Psoas muscle (tissue), 8 donors: ENCODE measurements at places on chromosomes 2 and 18. TPM values are rescaled to one million over a fixed set of nuclear protein-coding genes. Genes with fewer than 3 reads are reported as not detected.

HNRNPA3 gene
- 84.4 TPM for total RNA-seq

DTNA gene
- 103 TPM for total RNA-seq

GALNT14 gene
- total RNA-seq = 0.25 TPM

RESP18 gene
- not detected for total RNA-seq

PLEKHH2 gene
- total RNA-seq = 0.34 TPM

RNF144A gene
- 9.3 TPM for total RNA-seq

PTPRN gene
- 0.91 TPM for total RNA-seq

PCARE gene
- total RNA-seq = 0.68 TPM

NDUFS1 gene
- total RNA-seq = 420 TPM

CRYGC gene
- total RNA-seq = not detected

NFATC1 gene
- 21.6 TPM for total RNA-seq

IL1RN gene
- total RNA-seq = 0.19 TPM

RSAD2 gene
- total RNA-seq = 1.7 TPM

PRKAG3 gene
- total RNA-seq = 49.6 TPM

TRABD2A gene
- total RNA-seq = 0.74 TPM

ARHGAP28 gene
- total RNA-seq = 8.8 TPM

SLC4A5 gene
- total RNA-seq = 2.7 TPM

IGFBP5 gene
- 231 TPM for total RNA-seq

TP53I3 gene
- total RNA-seq = 2.0 TPM

MAP2 gene
- total RNA-seq = 2.9 TPM

M1AP gene
- not detected for total RNA-seq

VAMP8 gene
- total RNA-seq = 12.6 TPM

TMEM163 gene
- total RNA-seq = 0.34 TPM

ALLC gene
- total RNA-seq = not detected

TM4SF20 gene
- total RNA-seq = not detected

IL36RN gene
- not detected for total RNA-seq

FLACC1 gene
- 1.8 TPM for total RNA-seq

CTDP1 gene
- total RNA-seq = 21.6 TPM

RTP5 gene
- total RNA-seq = not detected

MYL12A gene
- total RNA-seq = 995 TPM

CDK15 gene
- 0.92 TPM for total RNA-seq

ZC3H15 gene
- total RNA-seq = 55.0 TPM

MRPS5 gene
- total RNA-seq = 45.6 TPM

ONECUT2 gene
- total RNA-seq = 0.02 TPM

GAL3ST2 gene
- total RNA-seq = not detected

IL36A gene
- total RNA-seq = not detected

LYPD6 gene
- total RNA-seq = 0.04 TPM

ACAA2 gene
- 114 TPM for total RNA-seq

OBSL1 gene
- total RNA-seq = 53.4 TPM

TTN gene
- 7,650 TPM for total RNA-seq

REG1B gene
- not detected for total RNA-seq

SOS1 gene
- total RNA-seq = 35.7 TPM

LYPD6B gene
- not detected for total RNA-seq
